ENCODE measurements at places on chromosomes 5 and 9. TPM values are rescaled to one million over a fixed set of nuclear protein-coding genes. Genes with fewer than 3 reads are reported as not detected.

The HTR1A gene
- total RNA-seq, result not detected

- H3K4me3 ChIP-seq, result no peak overlapping the region
- peaks cover 7% of the 10 kb centered on the region for H3K4me1 ChIP-seq
- no peak overlapping the region for H3K27ac ChIP-seq
- no peaks in the 10 kb centered on the region for H3K27me3 ChIP-seq
- H3K36me3 ChIP-seq, result no peaks in the 10 kb centered on the region
- peak; percentile 59 for DNase-seq
These were observed 26.3 kb downstream of the NR3C1 start for GRCh38 chr5:143376911-143377813.

GRCh38 chr5:39177631-39177964 is 41.8 kb downstream of the FYB1 start:
- H3K36me3 ChIP-seq, result no peaks in the 10 kb centered on the region
- no peak for DNase-seq
- H3K27me3 ChIP-seq, result no peaks in the 10 kb centered on the region
- no peak overlapping the region for H3K27ac ChIP-seq
- H3K4me1 ChIP-seq, result no peaks in the 10 kb centered on the region
- H3K4me3 ChIP-seq, result no peak overlapping the region

DNA sequence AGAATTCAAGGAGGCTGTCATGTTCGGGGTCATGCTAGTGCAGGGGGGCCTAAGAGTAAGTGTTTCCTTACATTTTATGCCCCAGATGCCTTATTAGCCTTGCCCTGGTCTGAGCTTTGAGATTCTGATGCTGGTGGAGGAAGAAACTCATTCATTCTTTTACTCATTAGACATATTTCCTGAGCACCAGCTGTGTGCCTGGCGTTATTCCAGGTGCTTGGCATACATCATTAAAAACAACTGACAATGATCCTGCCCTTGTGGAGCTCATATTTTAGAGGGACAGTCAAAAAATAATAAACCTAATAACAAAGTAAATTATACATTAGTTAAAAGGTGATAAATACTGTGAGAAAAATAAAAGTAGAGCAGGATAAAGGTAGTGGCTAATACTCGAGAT is 138.9 kb upstream of the SGCD start:
- no peaks in the 10 kb centered on the region for H3K36me3 ChIP-seq
- no peak overlapping the region for H3K4me3 ChIP-seq
- H3K4me1 ChIP-seq, result peaks cover 7% of the 10 kb centered on the region

- no peaks in the 10 kb centered on the region for H3K27me3 ChIP-seq
- H3K4me1 ChIP-seq, result peaks cover 3% of the 10 kb centered on the region
- DNase-seq, result peak; percentile 16
- H3K36me3 ChIP-seq, result peaks cover 6% of the 10 kb centered on the region
- H3K27ac ChIP-seq, result no peak overlapping the region
These were observed 14.3 kb downstream of the ZBTB34 start for GRCh38 chr9:126874546-126875314.

The NUDCD2 gene
- total RNA-seq, result 3.0 TPM

- no peak for DNase-seq
- H3K27ac ChIP-seq, result no peak overlapping the region
- no peaks in the 10 kb centered on the region for H3K27me3 ChIP-seq
These were observed 162.9 kb downstream of the FAM170A start for GRCh38 chr5:119792161-119792799.

The WDR36 gene
- total RNA-seq, result 87.8 TPM

DNA sequence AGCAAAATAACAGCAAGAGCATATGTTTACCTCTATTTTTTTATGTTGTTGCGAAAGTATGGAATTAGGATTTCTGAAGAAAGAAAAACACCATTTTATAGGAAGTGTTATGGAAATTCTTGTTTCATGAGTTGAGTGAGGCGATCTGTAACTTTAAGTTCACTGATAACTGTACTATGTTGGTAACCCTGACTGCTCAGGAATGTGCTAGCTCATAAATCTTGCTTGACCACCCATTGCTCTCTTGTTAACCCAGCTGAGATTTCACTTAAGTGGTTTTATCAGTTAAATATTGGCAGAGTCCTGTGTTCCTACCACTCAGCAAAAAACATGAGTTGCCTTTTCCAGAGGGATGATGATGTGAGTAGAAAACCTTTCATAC is 91.1 kb upstream of the STARD4 start:
- H3K36me3 ChIP-seq, result no peaks in the 10 kb centered on the region
- H3K27ac ChIP-seq, result no peak overlapping the region
- peak; percentile 43 for DNase-seq
- H3K4me1 ChIP-seq, result peaks cover 2% of the 10 kb centered on the region

The RETREG1 gene
- not detected for total RNA-seq

DNA sequence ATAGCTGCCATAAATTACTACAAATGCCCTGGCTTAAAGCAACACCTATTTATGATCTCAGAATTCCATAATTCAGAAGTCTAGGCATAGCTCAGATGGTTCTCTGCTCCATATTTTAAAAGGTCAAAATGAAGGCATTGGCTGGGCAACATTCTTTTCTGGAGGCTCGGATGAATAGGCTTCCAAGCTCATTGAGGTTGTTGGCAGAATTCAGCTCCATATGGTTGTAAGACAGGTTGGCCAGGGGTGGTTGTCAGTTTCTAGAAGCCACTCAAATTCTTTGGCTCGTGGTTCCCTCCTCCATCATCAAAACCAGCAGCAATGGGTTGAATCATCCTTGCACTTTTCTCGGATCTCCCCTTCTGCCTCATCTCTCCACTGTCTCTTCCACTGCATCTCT is 49.4 kb downstream of the TGFBR1 start:
- H3K27ac ChIP-seq, result no peak overlapping the region
- H3K36me3 ChIP-seq, result peaks cover 18% of the 10 kb centered on the region
- no peak for DNase-seq
- H3K27me3 ChIP-seq, result no peaks in the 10 kb centered on the region
- H3K4me3 ChIP-seq, result no peak overlapping the region

The GHR gene
- 1.1 TPM for total RNA-seq

- H3K27me3 ChIP-seq, result no peaks in the 10 kb centered on the region
- H3K27ac ChIP-seq, result peak overlapping the region; percentile 100
- peaks cover 11% of the 10 kb centered on the region for H3K4me1 ChIP-seq
- peak overlapping the region; percentile 98 for H3K4me3 ChIP-seq
- peaks cover 6% of the 10 kb centered on the region for H3K36me3 ChIP-seq
These were observed 727 bp downstream of the RHOBTB3 start for GRCh38 chr5:95731571-95732554.

- H3K4me3 ChIP-seq, result no peak overlapping the region
- H3K27ac ChIP-seq, result no peak overlapping the region
- peaks cover 10% of the 10 kb centered on the region for H3K36me3 ChIP-seq
- H3K27me3 ChIP-seq, result no peaks in the 10 kb centered on the region
- H3K4me1 ChIP-seq, result 0 out of 2 replicates have a peak, but pooled peaks cover 2% of the 10 kb centered on the region
These were observed 87.9 kb upstream of the FSD1L start for GRCh38 chr9:105359892-105360291.

DNA sequence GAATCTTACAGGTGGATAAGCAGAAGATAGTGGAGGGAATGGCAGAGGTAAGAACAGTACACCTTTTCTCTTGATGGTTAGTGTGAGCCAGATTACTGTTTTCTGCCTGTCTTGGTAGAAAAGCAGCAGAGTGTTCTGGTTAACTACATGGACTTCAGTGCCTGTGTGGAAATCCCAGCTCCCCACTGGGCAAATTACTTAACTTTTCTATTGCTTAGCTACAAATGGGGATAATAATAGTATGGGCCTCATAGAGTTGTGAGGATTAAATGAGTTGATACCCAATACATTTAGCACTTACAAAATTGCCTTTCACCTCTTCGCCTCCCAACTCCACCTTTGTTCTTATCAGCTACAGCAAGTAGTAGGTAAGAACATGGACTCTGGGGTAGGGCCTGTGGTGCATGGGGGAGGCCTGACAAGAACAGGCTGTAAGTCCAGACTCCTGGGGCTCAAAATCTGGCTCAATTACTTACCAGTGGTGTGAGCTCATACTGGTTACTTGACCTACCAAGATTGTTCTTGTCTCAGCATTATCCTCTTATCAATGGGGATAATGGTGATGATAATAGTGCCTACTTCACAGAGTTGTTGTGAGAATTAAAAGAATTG is 125.1 kb downstream of the LIFR start:
- no peak for DNase-seq
- no peak overlapping the region for H3K4me3 ChIP-seq
- peaks cover 26% of the 10 kb centered on the region for H3K4me1 ChIP-seq
- no peaks in the 10 kb centered on the region for H3K27me3 ChIP-seq
- no peak overlapping the region for H3K27ac ChIP-seq
- no peaks in the 10 kb centered on the region for H3K36me3 ChIP-seq

GRCh38 chr5:15522187-15522520 is 22.2 kb downstream of the FBXL7 start:
- H3K27me3 ChIP-seq, result no peaks in the 10 kb centered on the region
- no peak overlapping the region for H3K4me3 ChIP-seq
- no peak overlapping the region for H3K27ac ChIP-seq
- peaks cover 4% of the 10 kb centered on the region for H3K4me1 ChIP-seq
- peaks cover 3% of the 10 kb centered on the region for H3K36me3 ChIP-seq

- H3K4me3 ChIP-seq, result peak overlapping the region; percentile 76
- H3K36me3 ChIP-seq, result peaks cover 17% of the 10 kb centered on the region
- H3K27me3 ChIP-seq, result no peaks in the 10 kb centered on the region
- peak overlapping the region; percentile 7 for H3K27ac ChIP-seq
- DNase-seq, result no peak
These were observed 455 bp downstream of the KIF20A start for GRCh38 chr5:138179277-138179857.

GRCh38 chr9:4983601-4984165 is 1.4 kb upstream of the JAK2 start:
- no peaks in the 10 kb centered on the region for H3K36me3 ChIP-seq
- DNase-seq, result no peak
- peak overlapping the region; percentile 64 for H3K4me3 ChIP-seq
- H3K4me1 ChIP-seq, result 0 out of 2 replicates have a peak, but pooled peaks cover 4% of the 10 kb centered on the region
